Muscle of leg (tissue), 16 donors: ENCODE measurements at places on chromosomes 6 and 20.

GRCh38 chr6:3797231-3798054, 45.9 kb upstream of the PXDC1 start:
- DNase-seq = peak; percentile 52

GRCh38 chr6:42509765-42510164, 54.1 kb upstream of the UBR2 start:
- DNase-seq = no peak

DNA sequence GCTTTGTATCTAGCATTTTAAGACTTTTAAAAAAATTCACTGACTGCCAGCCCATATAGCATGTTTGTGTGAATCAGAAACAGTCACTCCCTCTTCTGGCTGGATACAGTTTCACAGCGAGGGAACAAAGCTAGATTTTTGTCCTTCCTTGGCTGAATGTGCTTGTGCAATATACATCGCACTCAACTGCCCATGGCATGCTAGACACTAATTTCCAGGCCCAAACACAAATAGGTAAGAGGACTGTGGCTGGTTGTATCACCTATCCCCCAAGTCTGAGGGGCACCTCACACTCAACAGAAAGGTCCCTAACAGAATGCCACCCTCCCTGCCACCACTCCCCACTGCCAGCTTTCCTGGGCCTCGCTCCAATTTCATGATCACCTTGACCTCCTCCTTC, 16.2 kb upstream of the BLCAP start:
- peak; percentile 29 for DNase-seq

DNA sequence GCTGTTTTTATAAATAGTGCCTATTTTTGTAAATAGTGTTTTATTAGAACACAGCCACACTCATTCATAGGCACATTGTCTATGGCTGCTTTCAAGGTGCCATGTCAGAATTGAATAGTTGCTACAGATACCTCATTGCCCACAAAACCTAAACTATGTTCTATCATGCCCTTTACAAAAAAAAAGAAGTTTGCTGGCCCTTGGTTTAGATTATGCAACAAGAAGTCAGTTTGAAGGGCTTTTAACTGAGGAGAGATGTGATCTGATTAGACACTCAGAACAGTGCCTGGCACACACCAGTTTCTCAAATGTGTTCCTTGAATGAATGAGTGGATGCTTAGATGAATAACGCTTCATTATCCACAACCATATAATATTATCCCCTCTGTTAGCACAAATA, 366.1 kb downstream of the MAFB start:
- DNase-seq = no peak

GRCh38 chr6:61592238-61592637, 693.8 kb downstream of the KHDRBS2 start:
- DNase-seq = no peak

- no peak for DNase-seq
Measured at GRCh38 chr20:48788486-48789072, 39.2 kb downstream of the PREX1 start.

- DNase-seq = no peak
Measured at GRCh38 chr6:13304580-13305260, 23.6 kb downstream of the TBC1D7 start.

DNA sequence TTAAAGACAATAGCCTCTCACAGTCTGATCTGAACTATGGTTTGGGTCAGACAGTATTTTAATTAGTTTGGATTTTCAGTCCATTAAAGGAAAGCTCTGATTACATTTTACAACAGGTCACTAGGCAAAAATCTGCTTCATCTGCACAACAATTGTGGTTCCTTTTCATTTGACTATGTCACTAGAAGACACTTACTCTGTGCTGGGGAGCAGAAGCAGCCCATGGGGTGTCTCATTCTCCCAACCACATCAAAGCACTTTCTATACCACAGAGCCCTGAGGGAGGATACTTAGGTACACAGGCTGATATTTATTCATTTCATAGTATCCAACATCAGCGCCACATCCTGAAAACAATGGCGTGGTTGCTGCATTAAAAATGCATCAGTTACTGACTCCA, 36.6 kb upstream of the HDAC2 start:
- no peak for DNase-seq

DNA sequence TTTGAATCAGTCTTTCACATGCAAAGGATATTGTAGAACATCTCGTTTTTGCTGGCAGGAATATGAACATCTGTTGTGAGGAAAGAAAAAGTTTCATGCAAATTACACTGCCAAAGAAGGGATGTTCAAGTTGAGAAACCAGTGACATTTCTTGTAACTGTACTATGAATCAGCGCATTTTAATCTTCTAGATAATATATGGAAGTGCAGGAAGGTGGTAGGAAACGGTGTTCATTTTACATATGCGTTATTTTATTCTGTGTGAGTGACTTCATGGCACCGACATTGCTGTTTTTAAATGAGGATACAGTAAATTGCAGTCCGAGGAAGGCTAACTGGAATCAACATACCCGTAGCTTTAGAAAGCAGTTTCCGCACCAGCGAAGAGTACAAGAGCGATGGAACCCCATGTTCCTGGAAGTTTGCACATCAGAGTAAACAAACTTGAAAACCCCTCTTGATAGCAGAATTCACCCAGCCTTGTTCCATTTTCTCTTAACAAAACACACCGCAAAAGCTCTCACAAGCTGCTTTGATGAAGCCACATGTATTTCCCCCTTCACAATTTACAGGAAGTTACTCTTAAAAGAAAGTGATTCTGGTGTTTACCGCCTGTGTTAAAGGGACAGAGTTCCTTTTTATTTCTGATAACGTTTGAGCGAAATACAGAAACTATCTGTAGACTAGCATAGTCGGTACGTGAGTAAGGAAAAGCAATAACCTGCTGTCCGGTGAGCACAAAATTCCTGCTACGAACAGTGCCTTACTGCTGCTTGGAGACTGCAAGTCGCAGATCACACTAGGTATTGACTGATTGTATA, 11.5 kb downstream of the PRDM1 start:
- peak; percentile 79 for DNase-seq

GRCh38 chr6:11486959-11487358, 50.6 kb upstream of the TMEM170B start:
- DNase-seq = no peak

DNA sequence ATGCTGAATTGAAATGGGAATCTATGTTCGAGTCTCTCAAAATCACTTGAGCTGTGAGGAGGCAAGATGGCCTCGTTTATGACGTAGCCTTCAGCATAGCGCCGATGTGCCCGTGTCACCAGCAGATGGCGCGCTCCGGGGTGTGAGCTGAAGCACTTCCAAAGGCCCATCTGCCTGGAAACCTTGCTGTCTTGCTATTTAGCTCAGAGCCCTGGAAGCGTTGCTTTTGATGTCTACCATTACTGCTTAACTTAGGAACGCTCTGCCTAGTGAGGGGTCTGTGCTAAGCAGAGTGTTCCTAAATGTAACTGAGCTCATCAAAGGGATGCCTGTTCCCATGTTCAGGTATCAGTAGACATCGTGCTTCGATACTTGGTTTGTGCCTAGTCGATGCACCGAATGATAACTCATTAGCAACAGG, 67.7 kb downstream of the SYCP2L start:
- peak; percentile 61 for DNase-seq

- DNase-seq = no peak
Measured at GRCh38 chr20:14992153-14992552, 654.7 kb upstream of the FLRT3 start.

GRCh38 chr6:43873806-43874714, 104.0 kb downstream of the VEGFA start:
- DNase-seq = no peak

DNA sequence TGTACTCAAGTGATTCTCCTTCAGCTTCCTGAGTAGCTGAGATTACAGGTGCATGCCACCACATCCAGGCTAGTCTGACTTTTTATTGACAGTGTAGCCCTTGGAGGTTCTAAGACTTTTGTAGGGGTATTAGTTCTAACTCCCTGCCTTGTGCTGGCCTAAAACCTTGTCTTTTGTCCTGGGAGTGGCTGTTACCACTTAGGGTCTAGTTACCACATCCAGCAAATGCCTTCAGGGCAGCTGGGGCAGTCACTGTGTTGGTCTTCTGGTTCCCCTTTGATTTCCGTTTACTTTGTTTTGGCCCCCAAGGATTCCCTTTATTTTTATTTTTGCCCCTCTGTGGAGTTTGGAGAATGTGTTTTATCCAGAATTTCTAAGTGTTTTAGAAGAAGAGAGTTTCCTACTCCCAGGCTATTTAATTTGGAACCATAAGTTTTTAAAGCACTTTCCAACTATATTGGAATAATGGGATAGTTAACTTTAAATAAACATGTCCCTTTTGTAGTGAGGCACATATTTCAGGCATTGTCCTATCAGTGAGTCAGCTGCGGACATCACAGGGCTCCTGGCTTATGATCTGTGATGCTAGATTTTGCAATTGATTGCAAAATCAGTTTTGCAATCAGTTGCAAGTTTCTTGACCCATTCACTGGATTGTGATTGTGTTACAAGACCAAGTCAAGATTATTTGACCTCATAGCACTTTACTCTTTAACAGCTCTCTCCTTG, 25.0 kb downstream of the IL22RA2 start:
- no peak for DNase-seq

DNA sequence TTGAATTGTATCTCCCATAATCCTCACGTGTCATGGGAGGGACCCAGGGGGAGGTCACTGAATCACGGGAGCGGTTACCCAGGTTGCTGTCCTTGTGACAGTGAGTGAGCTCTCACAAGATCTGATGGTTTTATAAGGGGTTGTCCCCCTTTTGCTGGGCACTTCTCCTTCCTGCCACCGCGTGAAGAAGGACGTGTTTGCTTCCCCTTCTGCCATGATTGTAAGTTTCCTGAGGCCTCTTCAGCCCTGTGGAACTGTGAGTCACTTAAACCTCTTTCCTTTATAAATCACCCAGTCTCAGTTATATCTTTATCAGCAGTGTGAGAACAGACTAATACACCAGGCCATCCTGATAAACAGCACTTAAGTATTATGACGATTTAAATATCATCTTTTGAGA, 9.0 kb upstream of the MRGBP start:
- no peak for DNase-seq

- DNase-seq = no peak
Measured at GRCh38 chr6:50093116-50093937, 43.6 kb upstream of the DEFB112 start.

GRCh38 chr6:122799916-122800686, 11.0 kb downstream of the SMPDL3A start:
- DNase-seq = no peak

- DNase-seq = no peak
Measured at GRCh38 chr6:156839129-156839528, 62.0 kb downstream of the ARID1B start.

GRCh38 chr20:1950836-1951235, 43.0 kb downstream of the PDYN start:
- no peak for DNase-seq

GRCh38 chr20:50704514-50704913, 13.2 kb upstream of the RIPOR3 start:
- no peak for DNase-seq

DNA sequence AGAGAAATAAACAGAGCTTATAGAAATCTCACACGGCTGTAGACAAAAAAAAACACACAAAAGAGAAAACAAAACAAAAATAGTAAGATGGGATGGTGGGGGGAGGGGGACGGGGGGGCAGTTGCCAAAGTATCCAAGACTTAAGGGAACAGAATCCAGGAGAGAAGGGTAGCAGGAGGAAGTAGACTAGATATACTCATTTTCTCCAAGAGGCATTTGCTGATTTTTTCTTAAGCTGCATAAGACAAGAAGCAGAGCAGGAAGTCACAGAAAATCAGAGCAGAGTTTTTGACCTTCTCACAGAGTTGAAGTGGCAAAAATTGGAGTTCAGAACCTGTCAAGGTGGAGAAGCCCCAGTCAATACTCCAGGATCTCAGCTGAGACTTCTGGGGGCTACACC, 237.7 kb downstream of the HIVEP2 start:
- DNase-seq = no peak

- peak; percentile 81 for DNase-seq
Measured at GRCh38 chr20:16528078-16528477, 45.2 kb downstream of the KIF16B start.

GRCh38 chr20:25194333-25194972, 1.1 kb upstream of the ENTPD6 start:
- peak; percentile 24 for DNase-seq

- no peak for DNase-seq
Measured at GRCh38 chr6:138401960-138402837, 1.8 kb upstream of the HEBP2 start.

- DNase-seq = peak; percentile 70
Measured at GRCh38 chr6:7909323-7910276, 988 bp downstream of the TXNDC5 start.

GRCh38 chr6:168218785-168219566, 100.6 kb downstream of the DACT2 start:
- DNase-seq = peak; percentile 89

DNA sequence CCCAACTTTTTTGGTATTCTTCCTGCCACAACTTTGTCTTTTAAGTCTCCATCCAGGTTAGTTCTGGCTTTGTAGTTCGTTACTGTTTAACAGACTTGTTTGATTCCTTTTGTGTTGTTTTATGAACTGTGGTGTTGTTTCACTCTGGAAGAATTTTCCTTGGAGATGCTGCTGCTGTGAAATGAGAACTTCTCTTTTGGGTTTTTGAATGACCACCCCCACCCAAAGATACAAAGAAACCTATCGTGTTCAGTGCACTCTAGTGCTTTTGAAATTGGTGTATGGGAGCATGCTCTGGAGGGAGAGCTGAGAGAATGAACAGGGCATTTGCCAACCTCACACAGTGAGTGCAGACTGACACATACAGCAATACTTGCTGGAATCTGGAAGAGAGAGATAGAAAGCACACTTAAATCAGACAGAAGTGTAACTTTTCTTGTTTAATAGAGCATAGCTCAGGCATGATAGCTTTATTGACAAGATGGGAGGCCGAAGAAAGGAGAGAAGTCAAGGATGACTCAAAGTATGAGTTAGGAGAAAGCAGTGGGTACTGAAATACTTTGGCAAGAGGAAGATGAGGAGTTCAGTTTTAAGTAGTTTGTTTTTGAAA, 293.1 kb downstream of the SOX4 start:
- no peak for DNase-seq

GRCh38 chr20:19628570-19629134, 129.4 kb upstream of the RIN2 start:
- DNase-seq = peak; percentile 37

- DNase-seq = no peak
Measured at GRCh38 chr20:13684566-13685222, 46.0 kb upstream of the TASP1 start.

DNA sequence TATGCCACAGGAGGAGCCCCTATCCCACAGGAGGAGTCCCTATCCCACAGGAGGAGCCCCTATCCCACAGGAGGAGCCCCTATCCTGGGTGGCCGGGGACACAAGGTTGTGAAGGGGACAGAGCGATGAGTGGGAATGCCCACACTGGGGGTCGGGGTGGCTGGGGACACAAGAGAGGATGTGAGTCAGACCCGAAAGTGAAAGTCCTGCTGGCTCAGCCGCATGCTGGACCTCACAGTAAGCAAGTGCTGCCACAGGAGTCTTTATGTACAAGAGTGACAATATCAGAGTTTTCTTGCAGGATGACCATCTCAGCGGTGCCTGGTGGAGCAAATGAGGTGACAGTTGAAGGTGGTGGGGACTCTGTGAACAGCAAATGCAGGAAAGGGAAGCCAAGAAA, 93.7 kb downstream of the PSMB1 start:
- DNase-seq = no peak
